ENCODE measurements at places on chromosomes 1 and 21.

DNA sequence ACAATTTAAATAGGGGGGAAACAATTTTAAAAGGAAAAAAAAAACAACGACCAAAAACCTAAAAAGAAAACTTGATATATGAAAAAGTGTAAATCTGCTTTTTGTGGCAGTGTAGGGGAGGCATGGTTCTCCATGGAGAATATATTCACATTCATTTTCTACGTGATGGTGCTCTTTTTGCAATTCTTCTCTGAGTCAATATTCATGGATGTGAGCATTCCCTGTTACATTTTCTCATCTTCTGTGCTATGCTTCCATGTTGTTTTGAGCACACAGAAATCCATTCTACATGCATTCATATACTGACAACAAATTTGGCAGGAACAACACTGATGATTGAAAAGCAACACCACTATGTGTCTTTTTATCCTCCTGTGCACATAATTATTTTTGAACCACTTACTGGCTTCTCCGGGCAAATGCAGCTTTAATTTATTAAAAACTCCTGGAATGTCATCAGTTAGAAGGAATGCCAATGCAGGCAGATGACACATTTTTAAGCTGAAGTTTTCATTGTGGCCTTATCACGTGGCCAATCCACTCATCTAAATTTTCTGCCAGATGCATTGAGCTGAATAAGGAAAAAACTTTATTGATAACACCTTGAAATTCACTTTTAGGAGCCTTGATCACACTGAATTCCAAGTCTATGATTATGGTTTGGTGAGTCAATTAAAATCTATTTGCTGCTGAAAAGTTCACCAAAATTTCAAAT lies 590.6 kb downstream of the NUF2 start:
- no peak for DNase-seq

- no peak for DNase-seq
These were observed 81.6 kb upstream of the IRF2BP2 start for GRCh38 chr1:234691567-234691966.

DNA sequence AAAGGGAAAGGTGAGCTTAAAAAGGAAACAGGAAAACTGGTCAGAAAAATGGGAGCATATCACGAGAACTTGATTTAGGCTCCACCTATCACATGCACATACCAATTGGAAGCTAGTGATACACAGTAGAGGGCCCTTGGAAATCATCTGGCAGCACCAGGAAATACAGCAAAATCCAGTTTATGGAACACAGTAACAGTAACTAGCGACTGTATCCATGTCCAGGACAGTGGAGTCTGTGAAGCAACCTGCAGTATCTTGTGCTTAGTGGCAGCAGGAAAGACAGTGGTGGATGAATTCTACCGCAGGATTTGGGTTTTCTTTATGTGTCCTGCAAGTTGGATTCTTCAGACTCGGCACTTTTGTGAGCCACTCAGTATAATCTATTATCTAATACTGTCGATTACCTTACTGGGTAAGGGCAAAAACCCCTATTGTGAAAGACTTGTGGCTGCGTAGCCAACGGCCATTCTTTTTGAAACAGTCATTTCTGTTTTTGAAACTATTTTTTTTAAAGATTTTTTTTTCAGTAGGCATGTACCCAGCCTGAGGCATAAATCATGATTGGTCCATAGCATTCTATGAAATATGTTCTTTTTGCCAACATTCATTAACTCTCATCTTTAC lies 1.6 kb upstream of the KDM4A start:
- DNase-seq = no peak

GRCh38 chr1:117600966-117601365 lies 4.9 kb upstream of the TENT5C start:
- no peak for DNase-seq

DNA sequence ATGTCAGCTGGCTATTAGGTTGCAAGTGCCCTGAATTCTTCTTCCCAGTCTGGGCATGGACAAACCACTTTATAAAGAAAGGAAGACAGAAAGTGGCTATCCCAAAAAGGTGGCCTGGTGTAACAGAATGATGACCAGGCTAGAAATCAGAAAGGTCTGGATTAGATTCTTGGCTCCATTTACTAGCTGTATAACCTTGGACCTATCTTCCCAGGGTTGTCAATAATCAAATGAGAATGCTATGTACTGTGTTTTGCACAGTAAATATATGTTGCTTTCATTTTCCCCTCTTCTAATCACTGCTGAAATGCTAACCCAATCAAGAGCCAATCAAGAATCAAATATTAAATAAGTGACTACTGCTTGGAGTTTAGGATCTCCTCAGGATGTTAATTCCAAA lies 20.4 kb downstream of the RNF19B start:
- no peak for DNase-seq

DNA sequence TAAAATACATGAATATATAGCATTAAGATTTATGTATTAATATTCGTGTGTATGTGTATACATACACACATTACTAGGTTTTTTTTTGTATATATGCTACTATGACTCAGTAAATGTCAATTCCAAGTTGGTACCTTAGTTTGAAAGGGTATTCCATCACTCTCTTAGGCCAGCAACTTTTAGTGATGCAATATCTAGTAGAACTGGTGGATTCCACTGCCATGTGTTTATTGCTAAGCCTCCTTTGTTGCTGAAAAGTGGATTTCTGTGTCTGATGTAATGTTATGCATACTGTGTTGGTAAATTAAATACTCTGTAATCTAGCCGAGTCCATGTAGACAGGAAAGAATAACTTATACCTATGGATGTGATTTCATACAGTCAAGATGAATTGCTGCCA lies 16.9 kb upstream of the COL11A1 start:
- no peak for DNase-seq

DNA sequence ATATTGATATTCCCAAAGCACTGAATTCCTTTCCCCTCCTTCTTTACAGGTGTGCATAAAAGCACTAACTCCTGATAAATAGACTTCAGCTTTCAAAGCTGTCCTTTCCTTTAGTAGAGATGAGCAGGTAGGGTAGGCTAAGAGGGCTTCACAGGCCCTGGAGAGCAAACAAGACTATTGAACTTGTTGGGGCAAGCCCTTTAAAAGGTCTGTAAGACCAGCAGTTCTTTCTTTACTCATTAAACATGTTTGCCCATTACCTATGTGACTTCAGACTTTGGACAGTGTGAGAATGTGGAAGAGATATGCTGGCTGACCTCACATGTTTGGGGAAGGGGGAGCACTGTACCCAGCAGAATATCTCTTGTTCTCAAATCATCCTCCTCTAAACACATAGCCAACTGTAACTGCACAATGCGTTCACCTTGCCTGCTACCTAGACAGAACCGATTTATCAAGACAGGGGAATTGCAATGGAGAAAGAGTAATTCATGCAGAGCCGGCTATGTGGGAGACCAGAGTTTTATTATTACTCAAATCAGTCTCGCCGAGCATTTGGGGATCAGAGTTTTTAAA lies 27.1 kb upstream of the HAO2 start:
- DNase-seq = no peak

GRCh38 chr1:2882966-2883696 lies 81.6 kb upstream of the TTC34 start:
- no peak for DNase-seq

Data from NCI-H1417 treated with DMSO at 0.1 percent for 48 hours (cell line).